ENCODE measurements at places on chromosomes 11 and 22.

DNA sequence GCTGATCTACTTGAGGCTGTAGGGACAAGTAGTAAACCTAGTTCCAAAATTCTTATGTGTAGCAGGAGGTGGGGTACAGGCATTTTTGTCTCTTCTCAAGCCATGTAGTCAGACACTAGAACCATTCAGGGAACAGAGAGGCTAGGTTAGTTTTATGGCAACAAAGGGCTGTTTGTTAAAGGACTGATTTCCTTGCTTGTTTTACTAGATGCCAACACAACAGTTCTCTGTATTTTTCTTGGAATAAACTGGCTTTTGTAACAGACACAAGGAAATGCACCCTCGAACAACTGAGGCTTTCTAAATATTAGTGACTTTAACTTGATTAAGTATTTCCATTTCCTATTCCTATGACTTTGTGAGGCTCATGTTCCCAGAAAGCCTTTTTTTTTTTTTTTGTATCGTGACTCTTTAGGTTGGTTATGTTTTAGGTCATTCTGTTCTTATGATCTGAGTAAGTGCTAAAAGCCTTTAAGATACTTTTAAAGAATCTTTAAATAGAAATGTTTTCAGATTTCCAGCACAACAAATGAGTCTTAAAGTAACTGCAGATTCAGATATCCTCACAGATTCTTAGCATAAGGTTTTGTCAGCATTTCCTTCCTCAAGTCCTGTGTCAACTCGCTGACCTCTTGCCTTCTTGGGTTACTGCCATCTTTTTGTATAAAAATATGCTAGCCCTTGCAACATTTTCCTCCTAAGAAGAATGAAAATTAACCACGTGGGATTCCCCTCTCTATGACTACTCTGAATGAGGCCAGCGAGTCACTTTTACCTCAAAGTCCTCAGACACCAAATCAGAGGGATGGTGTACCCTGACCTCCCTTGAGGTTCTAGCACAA lies 92.5 kb downstream of the CCDC83 start:
- DNase-seq, result no peak

GRCh38 chr11:106524436-106524835 lies 447.0 kb downstream of the AASDHPPT start:
- no peak for DNase-seq

DNA sequence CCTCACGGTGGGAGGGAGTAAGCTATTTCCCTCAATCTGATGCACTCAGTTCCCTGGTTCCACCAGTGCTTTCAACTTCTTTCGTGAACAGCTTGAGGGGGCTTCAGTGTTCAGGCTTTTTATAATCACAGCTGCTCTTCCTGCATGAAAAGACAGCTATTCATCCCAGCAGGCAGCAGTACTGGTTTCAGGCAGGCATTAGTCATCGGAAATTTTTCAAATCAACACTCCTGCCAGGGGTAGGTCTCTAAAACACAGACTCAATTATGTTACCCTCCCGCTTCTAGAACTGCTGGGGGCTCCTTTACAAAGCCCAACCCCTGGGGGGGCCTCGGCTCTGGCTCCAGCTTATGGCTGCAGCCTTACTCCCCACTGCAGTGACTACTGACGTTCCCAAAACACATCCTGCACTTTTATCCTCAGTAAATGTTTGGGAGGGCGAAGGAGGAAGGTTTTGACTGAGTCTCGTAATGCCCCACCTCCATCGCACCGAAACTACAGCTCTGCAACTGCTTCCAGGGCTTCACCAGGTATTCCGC lies 5.8 kb downstream of the POLDIP3 start:
- peak; percentile 76 for DNase-seq

- DNase-seq, result no peak
Observed at GRCh38 chr22:26325641-26326040, 103.4 kb upstream of the ASPHD2 start.

DNA sequence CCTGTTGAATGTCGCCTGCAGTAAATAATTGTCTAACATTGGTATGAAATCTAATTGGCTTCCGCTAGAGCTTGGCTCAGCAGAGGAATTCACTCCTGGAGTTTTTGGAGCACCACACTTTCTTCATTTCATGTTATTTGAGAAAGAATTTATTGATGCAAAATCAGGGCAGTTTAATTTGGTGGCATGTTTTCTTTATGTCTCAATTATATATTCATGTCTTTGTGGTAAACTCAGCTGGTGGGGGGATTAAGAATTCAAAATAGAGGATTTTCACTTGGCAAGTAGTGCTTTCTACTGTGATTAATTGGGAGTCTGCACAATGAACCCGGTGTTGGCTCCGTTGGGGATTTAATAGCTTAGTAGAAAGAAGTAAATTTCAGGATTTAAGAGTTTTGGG lies 784.4 kb downstream of the NTM start:
- no peak for DNase-seq

DNA sequence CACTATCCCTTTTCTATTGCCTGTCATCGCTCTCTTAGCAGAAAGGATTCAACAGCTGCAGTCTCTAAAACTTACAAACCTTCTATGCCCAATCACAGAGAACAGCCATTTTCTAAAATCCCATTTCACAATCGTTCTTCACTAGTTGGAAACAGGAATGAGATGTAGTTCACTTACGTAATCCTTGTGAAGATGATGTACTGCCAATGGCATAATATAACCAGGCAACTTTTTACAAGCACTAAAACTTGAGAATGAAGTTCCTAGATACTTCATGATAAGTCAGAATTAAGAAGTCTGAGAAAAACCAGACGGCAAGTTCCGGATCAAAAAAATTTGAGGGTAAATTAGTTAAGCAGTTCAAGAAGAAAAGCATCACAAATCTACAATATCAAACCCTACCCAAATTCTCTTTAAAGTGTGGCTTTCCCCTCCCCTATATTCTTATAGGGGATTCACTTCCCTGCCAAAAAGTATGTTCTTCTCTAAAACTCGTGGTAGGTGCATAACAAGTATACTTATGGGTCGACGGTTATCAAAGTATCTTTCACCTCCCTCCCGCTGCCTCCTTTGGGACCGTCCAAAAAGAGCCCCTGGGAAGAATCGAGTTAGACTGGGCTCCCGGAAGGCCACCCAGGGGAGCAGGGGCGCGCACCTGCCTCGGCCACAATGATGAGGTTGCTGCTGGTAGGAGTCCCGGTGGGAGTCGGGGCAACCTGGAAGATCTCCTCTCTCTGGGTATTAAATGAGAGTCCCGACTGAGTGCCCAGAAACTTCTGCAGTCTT lies 666 bp downstream of the MSANTD4 start:
- DNase-seq, result no peak

GRCh38 chr22:21628386-21629254 lies 1.2 kb downstream of the YDJC start:
- DNase-seq, result peak; percentile 26

- no peak for DNase-seq
Observed at GRCh38 chr11:62054484-62055121, 69.2 kb upstream of the INCENP start.

DNA sequence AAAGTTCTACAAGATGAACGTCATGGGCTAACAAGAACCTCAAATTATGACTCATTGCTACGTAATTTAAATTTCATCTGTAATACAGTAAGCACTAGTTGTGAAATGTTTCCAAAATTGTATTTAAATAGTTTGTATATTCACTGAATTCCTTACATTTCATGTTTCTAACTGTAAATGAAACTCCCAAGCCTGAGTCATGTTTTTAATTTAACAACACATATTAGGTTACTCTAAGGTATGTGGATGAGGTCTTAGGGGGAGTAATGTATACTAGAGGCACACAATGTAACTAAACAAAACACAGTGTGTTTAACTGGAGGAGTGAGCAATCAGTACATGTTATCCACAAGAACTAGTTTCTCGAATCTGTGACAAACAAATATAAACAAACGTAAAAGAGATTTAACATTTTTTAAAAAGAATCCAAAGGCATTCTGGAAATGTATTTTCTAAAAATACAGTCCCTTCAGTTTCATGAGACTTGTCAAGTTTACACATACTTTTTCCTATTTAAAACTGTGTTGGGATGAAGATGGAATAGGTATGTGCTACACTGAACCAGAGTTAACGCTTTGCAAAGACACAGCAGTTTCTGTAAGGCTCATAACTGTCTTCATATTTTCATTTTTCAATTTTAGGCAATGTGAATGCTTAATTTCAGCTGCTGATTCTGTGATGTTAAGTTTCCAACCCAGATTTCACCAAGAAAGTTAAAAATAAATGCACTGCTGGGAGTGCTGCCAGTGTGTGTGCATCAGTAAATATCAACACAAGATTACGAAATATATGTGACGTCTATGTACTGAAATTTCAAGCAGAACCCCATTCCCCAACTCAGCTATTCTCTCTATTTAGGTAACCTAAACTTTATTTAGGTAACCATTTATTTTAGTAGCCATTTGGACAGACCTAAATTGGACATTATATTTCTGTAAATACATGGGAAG lies 52.6 kb downstream of the PITPNB start:
- no peak for DNase-seq
